ENCODE measurements at places on chromosomes 6 and 20.

GRCh38 chr20:63051186-63051860 is 44.6 kb upstream of the BHLHE23 start:
- no peak for DNase-seq

DNA sequence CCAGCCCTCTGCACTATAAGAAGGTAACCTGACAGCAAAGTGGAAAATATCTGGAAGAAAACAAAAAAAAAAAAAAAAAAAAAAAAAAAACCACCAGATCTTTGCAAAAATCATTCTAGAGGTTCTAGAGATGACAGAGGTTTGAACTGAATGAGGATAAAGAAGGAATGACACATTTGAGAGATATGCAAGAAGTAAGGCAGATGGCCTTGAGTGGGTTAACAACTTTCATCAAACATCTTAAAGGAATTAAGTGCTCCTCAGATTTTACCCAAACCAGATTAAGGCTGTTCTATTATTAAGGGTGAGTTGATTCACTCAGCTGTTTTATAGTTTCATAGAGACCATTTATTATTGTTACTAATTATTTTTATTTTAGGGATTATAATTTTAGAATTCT is 62.0 kb downstream of the RSPO3 start:
- no peak for DNase-seq

- DNase-seq, result no peak
These were observed 135.1 kb upstream of the PMEPA1 start for GRCh38 chr20:57844626-57845596.

- DNase-seq, result no peak
These were observed 371.4 kb downstream of the HDGFL1 start for GRCh38 chr6:22940581-22941290.

DNA sequence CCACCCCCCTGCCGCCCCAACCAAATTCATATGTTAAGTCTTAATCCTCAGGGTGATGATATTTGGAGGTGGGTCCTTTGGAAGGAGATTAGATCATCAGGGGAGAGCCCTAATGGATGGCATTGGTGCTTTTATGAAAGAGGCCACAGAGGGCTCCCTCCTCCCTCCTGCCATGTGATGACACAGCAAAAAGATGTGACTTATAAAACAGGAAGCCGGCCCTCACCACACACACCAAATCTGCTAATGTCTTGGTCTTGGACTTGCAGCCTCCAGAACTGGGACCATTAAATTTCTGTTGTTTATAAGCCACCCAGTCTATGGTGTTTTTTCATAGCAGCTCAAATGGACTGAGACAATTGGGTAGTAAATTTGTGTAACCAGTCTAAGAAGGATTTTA is 176.3 kb downstream of the ADGRG6 start:
- DNase-seq, result no peak
